ENCODE measurements at places on chromosomes 2 and 18.

DNA sequence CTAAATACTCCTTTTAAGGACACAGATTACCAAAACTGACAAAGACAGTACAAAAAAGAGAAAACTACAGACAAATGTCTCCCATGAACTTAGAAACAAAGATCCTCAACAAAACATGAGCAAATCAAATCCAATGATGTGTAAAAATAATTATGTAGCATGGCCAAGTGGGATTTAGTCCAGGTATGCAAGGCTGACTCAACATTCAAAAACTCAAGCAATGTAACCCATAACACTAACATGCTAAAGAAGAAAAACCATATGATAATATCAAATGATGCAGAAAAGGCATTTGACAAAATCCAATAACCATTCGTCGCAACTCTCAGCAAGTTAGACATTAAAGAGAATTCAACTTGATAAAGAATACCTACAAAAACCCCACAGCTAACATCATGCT is 239.0 kb upstream of the KLHL29 start:
- no peak for DNase-seq

DNA sequence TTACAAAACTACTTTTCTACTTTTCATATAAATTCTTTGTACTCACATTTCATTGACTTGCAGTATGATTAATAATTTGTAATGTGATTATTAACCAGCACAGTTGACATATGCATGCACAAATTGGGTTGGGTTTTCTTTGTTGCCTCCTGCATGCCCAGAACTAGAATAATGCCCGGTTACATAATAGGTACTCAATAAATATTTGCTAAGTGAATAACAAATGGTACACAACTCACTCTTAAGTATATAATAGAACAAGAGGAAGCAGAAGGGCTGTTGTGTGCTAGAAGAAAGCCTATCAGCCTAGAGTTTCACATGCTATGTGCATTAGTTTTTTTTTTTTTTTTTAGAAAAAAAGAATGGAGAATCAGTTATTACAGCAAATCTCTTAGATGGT is 9.3 kb downstream of the RDH14 start:
- no peak for DNase-seq

DNA sequence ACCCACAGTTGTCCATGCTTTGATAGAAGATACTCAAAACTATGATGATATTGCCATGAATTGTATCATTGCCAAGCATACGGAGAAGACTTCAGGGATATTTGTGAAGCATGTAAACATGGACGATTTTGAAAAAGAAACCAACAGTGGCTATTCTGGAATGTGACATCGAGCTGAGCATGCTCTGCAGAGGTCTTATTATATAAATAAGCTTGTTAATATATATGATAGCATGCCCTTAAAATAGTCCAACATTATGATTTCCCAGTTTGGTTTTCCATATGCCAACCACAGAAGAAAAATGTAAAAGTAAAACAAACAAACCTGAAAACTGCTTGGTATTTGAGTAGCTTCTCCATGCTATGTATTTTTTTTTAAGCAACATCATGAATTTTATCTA is 159.1 kb downstream of the LNPK start:
- no peak for DNase-seq

DNA sequence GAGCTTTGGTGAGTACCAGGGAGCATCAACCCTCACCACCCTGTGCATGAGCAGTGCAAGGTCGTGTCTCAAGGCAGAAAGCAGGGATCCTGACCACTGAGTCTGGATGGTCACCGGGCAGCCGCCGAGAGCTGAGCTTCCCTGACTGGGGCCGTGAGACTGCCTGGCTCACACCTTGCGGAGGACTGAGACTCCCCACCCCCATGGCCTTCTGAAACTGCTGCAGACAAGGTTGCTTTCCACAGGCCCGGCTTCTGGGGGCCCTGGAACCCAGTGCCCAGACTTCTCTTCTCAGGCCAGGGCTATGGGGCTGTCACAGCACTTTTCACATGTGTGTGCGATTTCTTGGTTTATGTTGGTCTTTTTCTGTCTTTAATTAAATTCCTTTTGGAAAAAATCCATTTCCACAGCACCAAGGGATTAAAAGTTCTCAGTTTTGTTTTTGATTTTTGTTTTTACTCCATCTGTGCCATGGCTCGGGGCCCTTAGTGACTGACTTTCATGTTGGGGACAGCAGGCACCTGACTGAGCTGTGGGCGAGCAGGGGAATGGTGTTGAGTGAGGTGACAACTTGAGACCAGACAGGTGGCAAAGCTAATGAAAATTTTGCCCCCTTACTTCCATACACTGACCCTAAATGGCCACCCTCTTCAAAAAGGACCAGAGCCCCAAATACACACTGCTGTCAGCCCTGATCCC is 297.9 kb downstream of the CYP26B1 start:
- no peak for DNase-seq

GRCh38 chr18:23183411-23184150 is 48.3 kb downstream of the CABLES1 start:
- no peak for DNase-seq

DNA sequence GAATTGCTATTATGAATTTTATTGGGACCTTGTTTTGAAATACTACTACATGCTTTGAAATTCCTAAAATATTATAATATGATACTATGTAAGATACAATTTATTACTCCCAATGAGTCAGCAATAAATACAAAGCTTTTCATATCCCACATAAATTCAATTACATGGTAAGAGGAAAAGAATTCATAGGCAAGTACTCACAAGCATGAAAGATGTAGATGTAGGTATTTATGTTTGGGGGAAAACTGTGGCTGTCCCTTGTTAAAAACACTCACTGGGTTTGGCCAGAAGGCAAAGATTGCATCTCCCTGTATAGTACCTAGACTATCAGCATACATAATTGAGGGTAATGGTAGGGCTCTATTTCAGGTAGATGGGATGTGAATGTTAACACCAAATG is 90.4 kb downstream of the MBD2 start:
- DNase-seq, result no peak

GRCh38 chr2:23586741-23587306 is 201.8 kb downstream of the KLHL29 start:
- DNase-seq, result no peak

DNA sequence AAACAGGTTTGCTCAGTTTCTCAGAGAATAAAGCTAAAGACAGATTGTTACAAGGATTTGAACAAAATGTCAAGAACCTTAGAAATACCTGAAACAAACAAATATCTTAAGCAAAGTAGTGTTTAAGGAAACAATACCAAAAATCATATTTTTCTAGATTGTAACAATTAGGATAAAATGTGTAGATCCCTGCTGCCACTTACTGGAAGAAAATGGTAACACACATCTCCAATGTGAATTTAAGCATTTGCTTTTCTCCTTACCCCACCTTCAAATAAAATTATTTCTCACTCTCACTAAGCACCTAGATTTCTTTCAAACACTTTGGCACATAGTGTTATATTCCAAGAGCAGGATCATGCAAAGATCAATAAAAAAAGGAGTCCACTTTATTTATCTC is 34.9 kb downstream of the SUCLG1 start:
- DNase-seq, result no peak

- no peak for DNase-seq
Observed at GRCh38 chr2:166516712-166517303, 22.8 kb upstream of the SCN7A start.

DNA sequence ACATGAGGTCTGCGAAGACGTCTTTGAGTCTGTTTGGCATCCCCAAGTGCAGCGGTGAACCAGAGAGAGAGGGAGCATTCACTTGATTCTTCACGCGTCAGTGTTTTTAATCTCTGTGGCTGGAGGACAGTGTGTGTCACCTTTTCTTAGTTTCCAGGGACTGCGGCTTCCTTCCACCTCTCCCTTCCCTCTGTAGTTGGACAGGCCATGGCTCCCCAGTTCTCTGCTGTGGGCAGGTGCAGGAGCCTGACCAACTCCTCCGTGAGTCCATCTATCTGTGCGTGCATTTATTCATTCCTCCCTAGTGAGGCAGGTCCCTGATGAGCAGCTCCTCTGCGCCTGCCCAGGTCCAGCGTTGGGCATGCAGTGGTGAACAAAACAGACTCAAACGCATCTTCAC is 42.9 kb downstream of the AGAP1 start:
- no peak for DNase-seq

GRCh38 chr18:63962137-63962536 is 7.7 kb upstream of the SERPINB8 start:
- no peak for DNase-seq

DNA sequence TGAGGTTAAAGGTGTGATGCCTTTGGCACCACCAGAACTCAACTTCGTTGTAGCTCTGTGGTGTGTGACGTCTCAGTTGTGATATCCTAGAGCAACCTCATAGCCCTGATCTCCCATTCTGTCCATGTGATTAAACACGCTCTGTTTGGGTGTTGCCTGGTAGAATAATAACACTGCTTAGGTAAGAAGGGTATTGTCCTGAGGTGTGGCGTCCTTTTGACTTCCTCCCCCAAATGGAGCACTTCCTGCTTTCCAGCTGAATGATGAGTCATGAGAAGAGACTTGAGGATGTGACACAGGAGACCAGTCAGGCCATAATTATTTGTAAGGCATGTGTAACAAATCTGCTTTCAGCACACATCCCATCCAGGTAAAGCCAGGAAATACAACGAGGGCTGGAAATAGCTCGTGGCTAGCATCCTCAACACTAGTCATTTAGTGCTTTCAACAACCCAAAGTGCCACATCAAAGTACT is 100.7 kb downstream of the RAPGEF4 start:
- DNase-seq, result no peak

All from activated T-helper 1 cell treated with anti-CD3 and anti-CD28 coated beads, Interleukin-2, amount 50 U/mL, for 16 hours (primary cell).